ENCODE measurements at places on chromosomes 2 and 18.
A peak's percentile ranks its signal among the peaks of the same experiment; 100 is the strongest.

GRCh38 chr2:232455426-232456255, at the start of gene ALPI:
Gene ALPI (plus strand): TSS chr2:232456153. CDS start chr2:232456200, 47 bp downstream.
- no peak for DNase-seq

- DNase-seq = no peak
Measured at GRCh38 chr2:230124235-230124634, 55.5 kb upstream of the SLC16A14 start.

- DNase-seq = no peak
Measured at GRCh38 chr2:65532937-65533336, 100.5 kb upstream of the SPRED2 start.

GRCh38 chr2:7801212-7801611, 880.6 kb upstream of the ID2 start:
- no peak for DNase-seq

- no peak for DNase-seq
Measured at GRCh38 chr2:1051075-1051474, 100.4 kb downstream of the SNTG2 start.

DNA sequence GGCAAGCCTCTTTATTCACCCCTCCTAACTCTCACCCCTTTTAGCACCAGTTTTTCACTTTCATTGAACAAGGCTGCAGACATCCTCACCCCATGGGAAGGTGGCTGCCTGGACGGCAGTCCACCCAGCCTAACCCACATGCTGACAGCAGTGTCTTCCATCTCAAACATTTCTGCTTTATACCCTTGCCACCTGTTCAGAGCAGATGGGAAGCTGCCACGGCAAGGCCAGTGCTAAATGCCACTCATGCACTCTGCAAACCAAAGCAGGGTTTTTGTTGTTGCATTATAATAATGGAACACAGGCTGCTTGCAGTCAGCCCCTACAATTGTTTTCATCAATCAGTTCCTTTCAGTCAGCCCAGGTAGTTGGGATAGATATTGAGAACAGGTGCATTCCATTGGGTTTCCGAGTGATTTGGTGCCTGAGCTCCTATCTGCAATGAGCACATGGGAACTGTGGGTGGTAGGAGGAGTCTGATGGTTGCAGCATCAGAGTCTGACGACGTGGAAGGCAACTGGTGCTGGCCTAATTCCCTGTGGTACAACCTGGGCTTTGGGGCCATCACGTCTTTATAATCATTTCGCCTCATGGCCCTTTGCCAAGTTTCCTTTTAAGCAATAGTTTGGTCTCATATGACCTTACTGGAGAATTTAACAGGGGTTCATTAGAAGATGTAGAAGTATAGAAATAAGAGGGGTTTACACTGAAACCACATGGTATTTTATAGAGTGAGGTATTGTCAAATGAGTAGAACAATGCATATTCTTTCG, 252.5 kb upstream of the SP5 start:
- no peak for DNase-seq

DNA sequence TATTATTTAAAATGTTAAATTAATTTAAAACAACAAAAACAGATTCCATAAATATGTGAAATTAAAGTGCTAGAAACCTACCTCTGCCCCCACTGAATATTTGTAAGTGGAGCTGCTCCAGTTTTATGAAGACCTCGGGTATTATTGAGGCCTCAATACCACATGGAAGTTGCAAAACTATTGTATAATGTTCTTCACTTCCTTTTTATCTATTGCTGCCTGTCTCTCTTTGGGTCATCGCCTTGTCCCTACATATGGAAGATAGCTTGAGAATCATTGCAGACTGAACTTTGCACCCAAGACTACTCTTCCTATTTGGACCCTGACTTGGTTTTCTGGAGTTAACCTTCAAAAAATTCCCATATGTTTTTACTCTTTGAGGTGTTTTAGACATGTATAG, 212.1 kb upstream of the NETO1 start:
- DNase-seq = no peak

DNA sequence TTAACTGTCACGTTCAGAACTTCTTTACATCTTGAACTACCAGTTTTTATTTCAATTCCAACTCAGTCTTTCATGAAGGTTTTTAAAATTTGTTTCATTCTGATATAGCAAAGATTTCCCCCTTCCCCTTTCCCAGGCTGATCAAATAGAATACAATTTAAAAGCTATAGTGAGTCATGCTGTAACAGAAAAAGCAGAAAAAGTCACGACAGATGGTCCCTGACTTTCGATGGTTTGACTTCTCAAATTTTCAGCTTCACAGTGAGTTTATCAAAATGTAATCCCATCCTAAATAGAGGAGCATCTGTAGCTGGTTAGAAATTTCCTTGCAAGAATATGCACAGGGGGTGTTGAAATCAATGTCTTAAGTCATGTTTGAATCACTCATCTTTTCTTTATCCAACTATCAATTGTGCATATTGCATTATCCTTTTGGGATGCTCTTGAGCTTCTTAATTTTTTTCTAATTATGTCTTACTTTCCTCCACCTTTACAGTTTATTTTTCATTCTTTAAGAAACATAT, 500.3 kb downstream of the LRP1B start:
- DNase-seq = peak; percentile 74

DNA sequence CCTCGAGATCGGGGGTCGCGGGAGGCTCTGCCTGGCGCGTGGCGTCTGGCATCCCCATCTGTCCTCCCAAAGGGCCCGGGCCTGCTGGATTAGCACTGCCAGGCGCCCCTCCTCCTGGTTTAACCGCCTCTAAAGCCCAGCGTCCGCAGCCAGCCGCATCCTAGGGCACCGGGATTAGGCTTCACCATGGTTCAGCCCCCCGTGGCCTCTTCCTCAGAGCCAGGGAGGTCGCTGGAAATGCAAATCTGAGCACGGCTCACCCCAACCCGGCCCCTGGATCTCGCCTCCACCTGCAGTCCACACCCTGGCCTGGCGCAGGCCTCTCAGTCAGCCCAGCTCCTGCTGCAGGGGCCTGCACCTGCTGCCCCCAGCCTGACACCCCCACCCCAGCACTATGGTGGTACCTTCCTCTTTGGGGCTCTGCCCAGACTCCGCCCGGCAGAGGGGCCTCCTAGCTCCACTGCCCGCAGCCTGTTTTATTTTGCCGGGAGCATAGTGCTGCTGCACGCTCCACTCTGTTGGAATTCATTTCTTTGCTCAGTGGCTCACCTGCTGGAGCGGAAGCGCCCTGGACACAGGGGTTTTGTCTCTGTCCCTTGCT, 13.2 kb downstream of the PRELID3A start:
- no peak for DNase-seq

GRCh38 chr2:52931660-52932059, 835.9 kb upstream of the CHAC2 start:
- no peak for DNase-seq

GRCh38 chr2:46568212-46569009, 89.0 kb downstream of the TMEM247 start:
- no peak for DNase-seq

GRCh38 chr18:76412818-76413565, 82.0 kb downstream of the ZNF516 start:
- DNase-seq = no peak

DNA sequence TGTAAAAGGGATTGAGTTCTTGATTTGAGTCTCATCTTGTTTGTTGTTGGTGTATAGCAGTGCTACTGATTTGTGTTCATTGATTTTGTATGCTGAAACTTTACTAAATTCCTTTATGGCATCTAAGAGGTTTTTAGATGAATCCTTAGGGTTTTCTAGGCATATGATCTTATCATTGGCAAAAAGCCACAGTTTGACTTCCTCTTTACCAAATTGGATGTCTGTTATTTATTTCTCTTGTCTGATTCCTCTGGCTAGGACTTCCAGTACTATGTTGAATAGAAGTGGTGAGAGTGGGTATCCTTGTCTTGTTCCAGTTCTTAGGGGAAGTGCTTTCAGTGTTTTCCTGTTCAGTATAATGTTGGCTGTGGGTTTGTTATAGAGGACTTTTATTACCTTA, 4.8 kb downstream of the ANKAR start:
- no peak for DNase-seq

GRCh38 chr2:227312579-227312978, 12.5 kb upstream of the MFF start:
- DNase-seq = no peak

- no peak for DNase-seq
Measured at GRCh38 chr2:235564884-235565530, 71.2 kb downstream of the AGAP1 start.

DNA sequence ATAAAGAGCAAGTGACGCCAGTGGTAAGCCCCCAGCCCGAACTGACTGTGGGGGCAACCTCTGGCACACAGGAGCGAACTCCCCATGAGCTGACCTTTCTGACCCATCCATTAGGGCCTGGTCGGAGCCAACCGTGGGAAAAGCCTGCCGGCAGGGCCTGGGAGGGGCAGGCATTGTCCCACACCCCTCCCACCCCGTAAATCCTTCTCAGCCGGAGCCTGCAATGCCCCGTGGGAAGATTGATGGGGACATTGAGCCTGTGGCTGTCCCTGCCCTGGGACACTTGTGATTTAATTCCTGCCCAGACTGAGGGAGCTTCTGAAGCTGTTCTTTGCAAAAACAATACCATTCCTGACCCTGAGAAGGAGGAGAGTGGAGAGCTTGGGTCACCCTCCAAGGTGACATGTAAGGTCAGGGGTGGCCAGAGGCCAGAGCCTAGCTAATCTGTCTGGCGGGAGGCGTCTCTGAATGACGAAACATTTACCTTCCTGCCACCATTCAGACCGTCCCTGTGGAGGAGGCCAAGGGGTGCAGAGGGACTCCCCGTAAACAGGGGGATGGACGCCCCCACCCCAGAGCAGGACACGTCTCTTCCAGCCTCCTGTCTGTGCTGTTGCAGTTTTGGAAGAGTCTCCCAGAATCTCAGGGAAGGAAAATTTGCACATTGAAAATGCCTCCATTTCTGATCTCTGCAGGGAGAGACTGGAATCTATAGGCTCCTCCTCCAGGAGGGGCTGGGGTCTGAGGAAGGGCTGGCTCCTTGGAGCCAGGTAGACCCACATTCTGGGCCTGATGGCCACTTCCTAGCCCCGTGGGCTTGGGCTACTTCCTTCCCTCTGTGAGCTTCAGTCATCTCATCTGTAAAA, 51.2 kb upstream of the HS6ST1 start:
- DNase-seq = no peak

- DNase-seq = no peak
Measured at GRCh38 chr2:159206736-159207380, 79.6 kb downstream of the WDSUB1 start.

DNA sequence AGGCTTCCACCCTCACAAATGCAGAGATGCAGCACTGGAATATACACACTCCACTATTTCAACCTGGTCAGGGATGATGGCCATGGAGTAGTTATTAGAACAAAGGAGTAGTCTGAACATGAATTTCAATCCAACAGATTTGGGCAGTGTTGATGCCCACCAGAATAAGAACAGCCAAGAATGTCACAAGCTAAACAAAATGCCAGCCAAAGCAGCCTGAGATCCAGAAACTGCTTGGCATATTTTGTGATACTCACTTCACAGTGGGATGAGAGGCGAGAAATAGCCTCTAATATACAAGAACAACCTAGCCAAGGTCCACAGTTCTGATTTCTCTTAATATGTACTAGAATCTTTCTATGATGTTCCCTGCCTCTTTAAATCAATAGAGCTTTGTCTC, 58.6 kb upstream of the KLF7 start:
- no peak for DNase-seq

DNA sequence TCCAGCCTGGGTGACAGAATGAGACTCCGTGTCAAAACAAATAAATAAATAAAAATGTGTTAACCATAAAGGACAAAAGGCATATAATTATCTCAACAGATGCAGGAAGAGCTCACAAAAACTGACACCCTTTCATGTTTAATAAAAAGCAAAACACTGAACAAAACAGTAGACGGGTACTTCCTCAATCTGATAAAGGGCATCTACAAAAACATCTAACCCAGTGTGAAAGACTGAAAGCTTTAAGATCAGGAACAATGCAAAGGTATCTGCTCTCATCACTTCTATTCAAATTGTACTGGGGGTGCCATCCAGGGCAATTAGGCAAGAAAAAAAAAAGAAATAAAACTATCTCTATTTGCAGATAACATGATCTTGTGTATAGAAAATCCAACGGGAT, 11.7 kb upstream of the NCL start:
- DNase-seq = no peak

DNA sequence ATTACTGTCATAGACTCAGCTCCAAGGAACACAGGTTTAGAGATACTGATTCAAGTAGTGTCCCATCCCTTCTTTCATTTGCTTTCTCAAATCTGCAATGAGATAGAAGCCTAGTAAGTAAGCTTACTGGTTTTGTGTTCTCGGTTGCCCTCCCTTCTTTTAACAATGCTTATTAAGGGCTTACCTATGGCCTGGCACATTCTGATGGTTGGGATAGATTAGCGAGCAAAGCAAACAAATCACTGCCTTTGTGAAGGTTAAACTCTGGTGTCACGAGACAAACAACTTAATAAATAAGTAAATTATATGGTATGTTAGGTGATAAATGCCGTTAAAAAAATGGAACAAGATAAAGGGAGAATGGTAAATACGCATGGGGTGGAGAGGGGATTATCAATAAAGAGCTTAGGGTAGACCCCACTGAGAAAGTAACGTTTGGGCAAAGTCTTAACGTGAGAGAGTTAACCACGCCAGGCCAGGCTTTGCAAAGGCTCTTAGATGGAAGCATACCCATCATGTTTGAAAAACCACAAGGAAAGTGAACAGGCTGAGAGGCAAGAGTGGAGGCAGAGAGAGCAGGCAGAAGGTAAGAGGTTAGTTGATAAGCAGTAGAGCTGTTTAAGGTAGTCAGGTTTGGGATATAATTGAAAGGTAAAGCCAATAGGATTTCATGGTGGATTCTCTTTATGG, 31.0 kb downstream of the EIF2AK3 start:
- DNase-seq = no peak

GRCh38 chr2:54402350-54402749, 53.8 kb upstream of the SPTBN1 start:
- DNase-seq = no peak

GRCh38 chr2:191682126-191682525, 4.2 kb downstream of the NABP1 start:
- no peak for DNase-seq

GRCh38 chr2:80255918-80256781, 48.4 kb downstream of the LRRTM1 start:
- no peak for DNase-seq

GRCh38 chr2:15990151-15991101, 50.1 kb downstream of the MYCN start:
- no peak for DNase-seq
